Activated naive CD4-positive, alpha-beta T cell (primary cell): ENCODE measurements at places on chromosomes 5 and 9.

DNA sequence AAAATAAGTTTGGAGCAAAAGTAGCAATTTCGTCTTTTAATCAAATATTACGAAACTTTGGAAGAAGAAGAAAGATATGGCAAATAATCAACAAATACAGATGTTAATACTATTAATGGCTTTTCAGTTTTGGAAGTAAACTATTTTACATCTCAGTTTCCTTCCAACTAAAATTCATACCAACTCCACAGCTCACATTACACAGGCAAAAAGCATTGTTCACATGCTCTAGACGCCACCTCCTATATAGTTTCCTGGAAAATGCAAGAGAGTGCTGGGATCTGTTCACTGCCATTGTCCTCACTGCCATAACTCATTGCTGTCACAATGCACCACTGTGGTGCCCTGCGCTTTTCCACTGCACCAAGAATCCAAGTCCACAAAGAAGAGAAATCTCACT, 149.0 kb upstream of the FTMT start:
- DNase-seq, result no peak

DNA sequence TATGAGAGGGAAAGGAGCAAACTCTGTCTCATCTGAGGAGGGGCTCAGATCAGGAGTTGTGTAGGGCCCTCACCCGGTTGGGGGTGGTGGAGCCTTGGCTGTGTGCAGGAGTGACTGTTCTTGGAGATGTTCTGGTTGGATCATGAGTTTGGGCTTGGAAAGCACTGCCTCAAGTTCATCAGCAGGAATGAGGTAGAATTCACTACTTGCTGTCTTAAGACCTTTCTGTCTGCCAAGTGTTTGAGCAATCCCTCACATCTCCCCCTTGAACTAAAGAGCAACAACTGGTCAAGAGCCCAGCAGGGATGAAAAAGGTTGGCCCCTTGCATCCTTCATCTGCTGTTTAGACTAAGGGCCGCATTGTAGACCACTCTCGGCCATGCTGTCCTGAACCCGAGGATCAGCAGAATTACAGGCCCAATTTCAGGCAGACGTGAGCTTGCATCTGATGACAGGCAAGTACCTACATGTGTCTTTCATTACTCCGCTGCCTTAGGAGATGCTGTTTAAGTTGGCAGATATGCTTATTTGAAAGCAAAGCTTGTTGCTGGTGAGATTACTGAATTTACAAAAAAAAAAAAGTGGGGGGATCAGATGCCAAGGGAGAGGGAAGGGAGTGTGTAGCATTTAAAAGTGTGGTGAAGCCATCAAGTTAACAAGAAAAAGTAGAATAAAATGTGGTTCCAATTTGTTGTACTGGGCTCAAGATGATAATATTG, 36.4 kb downstream of the PIK3R1 start:
- DNase-seq, result no peak

- no peak for DNase-seq
These were observed 530 bp downstream of the UCK1 start for GRCh38 chr9:131530546-131530919.

DNA sequence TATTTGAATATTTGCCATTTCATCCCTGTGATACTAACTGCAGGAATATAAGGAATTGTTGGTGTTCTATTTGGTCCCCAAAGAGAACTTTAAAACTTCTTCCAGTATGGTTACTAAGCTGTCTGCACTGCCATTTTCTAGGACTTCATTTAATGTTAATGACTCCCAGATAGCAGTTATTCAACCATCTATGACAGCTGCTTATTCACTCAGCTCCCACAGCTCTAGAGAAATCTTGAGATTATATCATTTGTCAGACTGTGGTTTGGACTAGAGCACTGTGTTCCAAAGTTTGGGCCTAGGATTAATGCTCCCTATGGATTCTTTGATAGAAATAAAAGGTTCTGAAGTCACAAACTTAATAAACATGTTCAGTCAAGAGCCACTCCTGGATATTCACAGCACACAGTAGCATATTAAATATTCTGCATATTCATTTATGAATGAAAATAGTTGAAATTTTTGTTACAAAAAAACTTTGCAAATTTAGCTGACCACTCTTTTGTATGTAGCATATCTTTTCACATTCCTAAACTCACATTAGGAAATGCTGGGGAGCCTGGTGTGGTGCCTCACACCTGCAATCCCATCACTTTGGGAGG, 173.7 kb downstream of the NFIB start:
- no peak for DNase-seq

DNA sequence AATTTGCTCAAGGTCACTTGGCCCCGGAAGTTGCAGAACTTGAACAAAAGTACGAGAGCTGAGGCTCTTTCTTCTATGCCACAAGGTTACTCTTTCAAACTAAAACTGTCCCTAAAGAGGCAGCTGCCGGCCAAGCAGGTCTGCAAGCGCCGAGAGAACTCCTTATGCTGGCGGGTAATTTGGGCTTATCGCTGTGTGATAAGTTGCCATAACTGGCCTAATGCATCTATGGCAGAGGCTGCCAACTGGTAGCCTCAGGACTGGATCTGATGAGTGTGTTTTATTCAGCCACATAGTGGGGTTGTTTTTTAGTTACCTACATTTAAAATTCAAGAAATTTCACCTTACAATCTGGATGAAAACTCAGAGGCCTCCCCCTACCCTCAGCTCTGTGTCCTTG, 68.1 kb upstream of the SPOCK1 start:
- no peak for DNase-seq
